Activated CD4-positive, alpha-beta T cell treated with anti-CD3 and anti-CD28 coated beads for 48 hours (primary cell): ENCODE measurements at places on chromosomes 6 and 20.

- DNase-seq: no peak
These were observed 61.7 kb downstream of the CD40 start for GRCh38 chr20:46179862-46180261.

GRCh38 chr6:151761851-151762250, 45.6 kb upstream of the ESR1 start:
- DNase-seq: no peak

- DNase-seq: no peak
These were observed 75.1 kb upstream of the QKI start for GRCh38 chr6:163339466-163339865.

GRCh38 chr6:150413781-150414281, 45.0 kb downstream of the IYD start:
- no peak for DNase-seq

GRCh38 chr6:1104988-1105670, 206.8 kb upstream of the FOXQ1 start:
- no peak for DNase-seq

DNA sequence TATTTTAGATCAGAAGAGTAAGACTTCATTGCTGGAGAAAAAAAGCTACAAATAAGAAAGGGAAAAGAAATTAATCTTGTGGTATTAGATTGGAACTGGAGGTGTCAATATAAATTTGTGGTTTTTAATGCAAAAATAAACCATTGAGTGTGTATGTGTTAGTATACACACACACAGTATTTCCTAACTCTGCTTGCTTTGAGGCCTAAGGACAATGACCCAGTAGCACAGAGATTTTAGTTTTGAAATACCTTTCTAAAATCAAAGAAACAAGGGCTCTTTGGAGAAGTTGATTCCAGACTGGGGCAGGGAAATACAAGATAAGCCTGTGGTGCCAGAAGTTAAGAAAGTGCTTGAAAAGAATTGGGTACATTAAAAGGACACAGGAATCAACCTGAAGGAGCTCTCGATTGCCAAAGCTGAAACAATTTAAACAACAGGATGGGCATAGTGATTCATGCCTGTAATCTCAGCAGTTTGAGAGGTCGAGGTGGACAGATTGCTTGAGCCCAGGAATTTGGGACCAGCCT, 84.6 kb upstream of the DTNBP1 start:
- DNase-seq: no peak

- DNase-seq: peak; percentile 67
These were observed 76.4 kb upstream of the RNF24 start for GRCh38 chr20:4091490-4092479.

DNA sequence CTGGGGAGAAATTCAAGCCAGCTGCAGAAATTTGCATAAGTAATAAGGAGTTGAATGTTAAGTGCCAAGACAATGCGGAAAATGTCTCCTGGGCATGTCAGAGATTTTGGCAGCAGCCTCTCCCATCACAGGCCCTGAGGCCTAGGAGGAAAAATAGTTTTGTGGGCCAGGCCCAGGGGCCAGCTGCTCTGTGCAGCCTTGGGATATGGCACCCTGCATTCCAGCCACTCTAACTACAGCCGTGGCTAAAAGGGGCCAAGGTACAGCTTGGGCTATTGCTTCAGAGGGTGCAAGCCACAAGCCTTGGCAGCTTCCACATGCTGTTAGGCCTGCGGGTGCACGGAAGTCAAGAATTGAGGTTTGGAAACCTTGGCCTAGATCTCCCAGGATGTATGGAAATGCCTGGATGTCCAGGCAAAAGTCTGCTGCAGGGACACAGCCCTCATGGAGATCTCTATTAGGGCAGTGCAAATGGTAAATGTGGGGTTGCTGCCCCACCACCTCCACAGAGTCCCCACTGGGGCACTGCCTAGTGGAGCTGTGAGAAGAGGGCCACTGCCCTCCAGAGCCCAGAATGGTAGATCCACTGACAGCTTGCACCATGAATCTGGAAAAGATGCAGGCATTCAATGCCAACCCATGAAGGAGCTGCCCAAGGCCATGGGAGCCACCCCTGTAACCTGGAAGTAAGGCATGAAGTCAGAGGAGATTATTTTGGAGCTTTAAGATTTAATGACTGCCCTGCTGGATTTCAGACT, 126.5 kb downstream of the DTNBP1 start:
- DNase-seq: no peak

- DNase-seq: no peak
These were observed 9.4 kb downstream of the SERPINB6 start for GRCh38 chr6:2962004-2962403.

DNA sequence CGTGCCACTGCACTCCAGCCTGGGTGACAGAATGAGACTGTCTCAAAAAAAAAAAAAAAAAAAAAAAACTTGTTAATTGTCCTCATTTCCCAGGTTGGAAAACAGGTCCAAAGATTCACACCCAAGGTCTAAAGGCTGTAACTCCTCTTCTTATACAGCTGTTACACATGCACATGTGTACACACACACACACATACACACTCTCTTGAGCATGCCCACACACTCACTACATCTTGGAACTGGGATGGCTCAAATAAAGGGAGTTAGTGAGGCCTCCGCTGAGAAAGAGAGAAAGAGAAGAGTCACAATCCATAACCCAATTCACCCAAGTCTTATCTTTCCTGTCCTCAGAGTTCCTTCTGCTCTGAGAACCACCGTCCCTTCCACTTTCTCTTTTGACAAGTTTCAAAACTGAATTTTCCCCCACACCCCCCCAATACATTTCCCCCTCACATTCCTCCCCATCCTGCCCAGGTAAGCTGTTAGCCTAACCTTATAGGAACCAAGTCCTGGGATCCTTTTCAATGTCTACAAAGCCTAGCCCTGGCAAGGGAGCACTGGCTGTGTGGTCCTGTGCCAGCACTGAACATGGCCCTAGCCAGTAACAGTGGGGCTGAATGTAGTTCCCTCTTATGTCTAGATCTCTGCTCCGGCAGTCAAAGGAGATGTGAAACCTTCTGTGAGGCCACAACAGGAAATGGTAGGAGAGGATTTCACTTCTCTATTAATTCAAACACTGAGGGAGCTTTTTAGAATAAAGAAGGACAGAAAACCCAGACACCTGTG, 3.2 kb upstream of the HLA-DMB start:
- peak; percentile 48 for DNase-seq

GRCh38 chr6:106490030-106490429, 129.5 kb downstream of the CRYBG1 start:
- no peak for DNase-seq

- DNase-seq: no peak
These were observed 120.4 kb downstream of the RNGTT start for GRCh38 chr6:88843040-88843439.
